ENCODE measurements at places on chromosomes 7 and 10.

GRCh38 chr7:1742555-1743303 lies 72.7 kb downstream of the ELFN1 start:
- DNase-seq: peak; percentile 63

DNA sequence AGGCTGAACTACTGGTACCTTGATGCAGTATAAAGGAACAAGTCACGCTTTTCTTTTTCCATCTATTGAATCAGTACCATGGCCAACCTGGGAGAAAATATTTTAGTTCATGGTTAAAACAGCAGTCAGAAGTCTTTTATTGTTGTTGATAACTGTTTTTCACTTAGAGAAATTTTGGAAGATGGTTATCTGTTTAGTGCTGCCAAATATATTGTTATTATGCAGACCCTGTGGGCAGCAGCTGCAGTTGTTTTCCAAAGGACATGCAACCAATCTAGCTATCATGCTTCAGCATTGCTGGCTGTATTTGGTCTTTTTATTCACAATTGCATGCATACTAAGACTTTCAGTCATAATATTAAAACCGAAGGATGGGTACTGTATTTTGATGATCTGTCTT lies 169.5 kb downstream of the BBS9 start:
- no peak for DNase-seq

DNA sequence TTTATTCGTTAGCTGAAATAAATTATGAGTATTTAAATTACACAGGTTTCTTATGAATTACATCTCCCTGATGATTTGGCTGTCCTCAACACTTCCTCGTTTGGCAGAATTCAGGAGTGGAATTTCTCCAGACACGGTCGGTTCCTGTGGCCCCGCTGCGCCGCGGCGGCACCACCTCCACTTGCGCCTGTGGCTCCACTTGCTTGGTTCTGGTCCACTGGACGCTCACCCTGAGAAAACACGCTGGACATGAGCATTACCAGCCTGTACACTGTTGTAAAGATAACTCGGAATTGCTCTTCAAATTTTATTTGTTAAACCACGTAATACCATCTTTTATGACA lies 85.3 kb downstream of the ZNF33B start:
- DNase-seq: no peak

DNA sequence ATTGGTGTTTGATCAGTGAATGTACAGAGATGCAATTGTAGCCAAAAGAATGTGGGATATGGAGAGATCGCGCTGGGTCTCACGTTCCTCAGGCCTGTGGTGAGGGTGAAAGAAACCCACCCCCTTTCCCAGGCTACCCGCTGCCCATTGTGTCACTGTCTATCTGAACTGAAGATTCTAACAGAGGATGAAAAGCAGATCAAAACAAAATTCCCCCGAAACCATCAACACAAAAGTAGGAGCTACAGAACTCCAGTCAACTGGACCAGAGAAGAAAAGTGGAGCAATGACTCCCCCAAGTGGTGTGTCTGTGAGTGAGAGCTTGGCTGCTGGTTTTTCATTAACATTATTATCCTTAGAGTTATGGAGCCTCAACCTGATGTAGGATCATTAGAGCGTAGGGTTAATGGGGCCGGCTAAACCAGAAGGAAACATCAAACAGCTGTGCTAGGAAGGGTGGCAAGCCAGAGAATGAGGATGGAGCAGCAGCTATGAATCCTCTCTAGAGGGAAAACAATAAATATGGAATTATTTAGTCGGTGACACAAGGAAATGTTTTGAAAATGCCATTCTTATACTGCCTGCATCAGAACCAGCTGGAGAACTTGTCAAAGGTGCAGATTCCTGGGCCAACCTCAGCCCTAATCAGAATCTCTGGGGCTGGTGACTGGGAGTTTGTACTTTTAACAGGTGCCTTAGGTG lies 38.3 kb downstream of the AKR1B1 start:
- DNase-seq: no peak

DNA sequence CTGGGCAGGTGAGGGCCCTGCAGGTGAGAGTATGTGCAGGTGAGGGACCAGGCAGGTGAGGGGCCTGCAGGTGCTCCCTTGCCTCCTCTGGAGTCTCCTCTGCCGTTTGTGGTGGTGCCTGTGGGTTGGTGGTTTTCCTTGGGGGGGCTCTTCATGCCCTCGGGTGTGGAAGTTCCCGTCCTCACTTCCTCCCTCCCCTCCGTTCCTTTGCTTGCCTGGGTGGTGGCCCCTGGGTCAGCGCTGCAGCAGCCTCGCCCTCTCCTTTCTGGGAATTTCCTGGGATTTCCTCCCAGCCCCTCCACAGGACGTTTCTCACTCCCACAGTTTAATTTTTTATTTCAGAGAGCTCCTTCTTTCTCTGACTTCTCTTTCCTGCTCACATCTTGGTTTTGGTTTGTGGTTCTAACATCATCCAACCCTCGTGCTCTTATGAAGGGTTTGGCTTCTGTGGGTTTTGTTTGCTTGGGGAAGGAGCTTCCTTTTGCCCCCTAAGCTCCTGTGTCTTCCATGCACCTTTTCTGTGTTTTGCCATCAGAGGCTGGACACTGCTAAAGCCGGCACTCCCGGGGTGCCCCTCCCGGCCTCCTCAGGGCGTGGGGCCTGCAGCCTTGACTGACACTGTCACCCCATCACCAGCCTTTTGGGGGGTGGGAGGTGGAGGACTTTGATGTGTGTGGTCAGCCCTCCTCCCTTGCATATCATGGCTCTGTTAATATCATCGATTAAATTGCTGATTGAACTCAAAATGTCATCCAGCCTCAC lies 29.2 kb upstream of the ADGRA1 start:
- DNase-seq: no peak

DNA sequence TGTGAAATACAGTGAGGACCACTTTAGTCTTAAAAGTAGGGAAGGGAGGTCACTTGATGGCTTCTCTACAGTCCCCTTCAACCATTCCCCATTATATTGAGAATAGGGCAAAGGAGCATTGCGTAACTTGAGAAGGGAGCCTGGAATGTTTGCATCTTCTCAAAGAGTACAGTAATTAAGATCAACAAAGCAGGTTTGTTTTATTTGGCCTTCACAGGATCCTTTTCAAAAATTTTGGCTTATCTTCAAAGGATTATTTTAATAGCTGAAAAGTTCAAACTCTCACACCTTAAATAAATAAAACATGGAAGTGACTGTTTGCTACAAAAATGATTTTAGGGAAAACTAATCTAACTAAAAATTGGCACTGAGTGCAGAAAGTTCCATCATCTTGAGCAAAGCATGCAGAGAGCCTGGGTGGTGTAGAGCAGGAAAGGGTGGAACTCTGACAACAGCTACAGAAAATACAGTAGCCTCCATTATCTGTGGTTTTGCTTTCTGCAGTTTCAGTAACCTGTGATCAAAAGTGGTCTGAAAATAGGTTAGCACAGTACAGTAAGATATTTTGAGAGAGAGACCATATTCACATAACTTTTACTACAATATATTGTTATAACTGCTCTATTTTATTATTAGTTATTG lies 214.0 kb downstream of the MDFIC start:
- no peak for DNase-seq

DNA sequence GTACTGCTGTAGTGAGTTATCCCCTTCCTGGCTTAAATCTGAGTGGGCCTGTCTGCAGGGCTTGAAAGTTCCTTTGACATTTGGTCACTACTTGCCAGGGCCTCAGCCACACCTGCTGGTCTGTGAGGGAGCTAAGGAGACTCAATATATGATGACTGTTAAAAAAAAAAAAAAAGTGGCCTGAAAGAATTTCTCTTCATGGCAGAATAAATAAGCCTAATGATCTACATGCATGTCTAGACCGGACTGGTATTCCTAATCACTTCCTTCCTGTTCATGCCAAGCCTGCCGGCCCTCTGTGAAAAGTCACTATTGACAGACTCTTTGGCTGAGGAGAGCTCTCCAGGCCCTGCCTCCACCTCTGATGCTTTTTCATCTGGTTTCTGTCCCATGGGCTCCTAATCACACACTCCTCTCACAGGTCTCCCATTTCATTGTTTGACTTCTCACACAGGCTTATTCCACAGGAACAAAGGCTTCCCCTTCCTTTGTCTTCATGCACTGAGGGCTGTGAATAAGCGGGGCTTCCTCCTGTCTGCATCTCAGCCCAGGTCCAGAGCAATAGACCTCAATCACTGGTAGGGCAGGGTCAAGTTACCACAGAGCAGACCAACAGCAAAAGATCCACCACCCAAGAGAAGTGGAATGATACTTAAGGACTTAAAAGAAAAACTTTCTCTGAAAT lies 99.1 kb upstream of the SEC61G start:
- DNase-seq: no peak

DNA sequence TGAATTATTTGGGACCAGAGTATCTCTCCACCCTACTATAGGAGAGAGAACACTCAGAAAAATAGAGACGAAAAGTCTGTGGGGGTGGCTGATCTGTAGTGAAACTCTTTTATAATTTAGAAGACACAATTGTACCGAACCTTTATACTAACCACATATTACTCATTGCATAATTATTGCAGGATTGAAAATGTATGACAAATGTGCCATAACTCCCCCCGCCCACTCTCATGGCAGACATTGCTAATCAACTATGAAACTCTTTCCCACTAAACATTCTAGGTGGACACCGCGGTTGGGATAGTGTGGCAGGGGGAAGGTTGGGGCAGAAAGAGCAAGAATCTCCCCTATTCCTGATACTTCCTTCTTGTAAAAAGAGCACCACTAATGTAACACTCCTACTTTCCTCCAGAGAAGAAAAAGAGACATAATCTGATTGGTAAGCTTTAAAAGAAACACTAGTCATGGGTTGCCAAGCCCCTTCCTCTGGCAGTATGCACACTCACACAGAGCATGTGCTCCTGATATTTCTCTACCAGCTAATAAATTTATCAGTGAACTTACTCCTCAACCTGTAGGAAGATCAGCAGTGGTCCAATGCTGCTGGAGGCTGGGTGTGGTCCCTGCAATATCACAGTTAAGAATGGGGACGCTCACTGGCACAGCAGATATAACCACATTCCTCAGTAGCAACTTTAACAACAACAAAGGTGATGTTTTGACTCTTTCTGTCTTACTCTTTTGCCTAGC lies 18.7 kb upstream of the ARID5B start:
- DNase-seq: peak; percentile 81

DNA sequence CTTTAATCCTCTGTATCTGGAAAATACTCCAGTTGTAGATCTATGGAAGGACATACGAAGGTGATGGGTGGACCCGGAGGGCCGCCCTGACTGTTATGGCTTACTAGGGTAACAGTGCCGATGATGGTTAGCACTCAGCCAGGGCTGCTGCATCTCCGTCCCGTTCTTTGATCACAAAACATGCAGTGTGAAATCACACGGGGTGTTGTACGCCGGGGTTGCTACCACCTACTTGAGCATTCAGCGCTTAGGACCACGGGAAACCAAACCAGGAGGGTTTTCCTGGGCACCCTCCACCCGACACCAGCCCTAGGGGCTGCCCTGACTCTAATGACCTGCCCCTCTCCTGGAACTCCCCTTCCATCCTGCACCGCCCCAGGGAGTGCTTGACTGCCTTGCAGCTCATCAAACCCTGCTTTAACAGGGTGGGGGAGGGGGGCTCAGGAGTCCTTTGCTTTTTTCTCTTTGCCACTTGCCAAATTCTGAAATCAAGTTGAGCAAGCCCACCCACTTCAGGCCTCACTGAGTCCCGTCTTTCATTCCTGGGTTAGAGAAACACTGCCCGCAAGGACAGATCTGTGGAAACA lies 20.4 kb downstream of the ZNF775 start:
- DNase-seq: no peak

- DNase-seq: peak; percentile 85
Observed at GRCh38 chr10:131885391-131886165, 15.2 kb upstream of the PPP2R2D start.

GRCh38 chr10:69498711-69499471 lies 47.6 kb downstream of the TSPAN15 start:
- no peak for DNase-seq

GRCh38 chr7:24138343-24138742 lies 145.6 kb upstream of the NPY start:
- no peak for DNase-seq

DNA sequence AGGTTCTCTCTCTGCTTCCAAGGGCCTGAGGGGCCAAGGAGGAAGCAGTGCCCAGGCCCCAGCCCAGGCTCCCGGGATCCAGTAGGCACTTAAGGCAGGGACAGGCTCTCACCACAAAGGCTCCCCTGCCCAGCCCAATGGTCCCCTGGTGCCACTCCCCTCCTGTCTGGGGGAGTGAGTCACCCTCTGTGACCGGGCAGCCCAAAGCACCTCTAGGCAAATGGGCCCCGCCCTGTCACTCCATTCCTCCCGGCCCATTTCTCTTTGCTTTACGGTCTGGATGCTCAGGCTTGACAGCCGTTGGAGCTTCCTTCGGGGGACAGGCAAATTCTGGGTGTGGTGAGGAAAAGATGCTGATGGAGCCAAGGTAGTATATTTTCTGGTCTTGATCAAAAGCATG lies at the start of gene CALHM3:
CALHM3 (minus strand) TSS at position 106 of the 400 bp plus-strand sequence. CDS start 208 bp downstream, outside the sequence.
- DNase-seq: no peak

- DNase-seq: no peak
Observed at GRCh38 chr10:86102451-86102850, 264.1 kb downstream of the GRID1 start.

DNA sequence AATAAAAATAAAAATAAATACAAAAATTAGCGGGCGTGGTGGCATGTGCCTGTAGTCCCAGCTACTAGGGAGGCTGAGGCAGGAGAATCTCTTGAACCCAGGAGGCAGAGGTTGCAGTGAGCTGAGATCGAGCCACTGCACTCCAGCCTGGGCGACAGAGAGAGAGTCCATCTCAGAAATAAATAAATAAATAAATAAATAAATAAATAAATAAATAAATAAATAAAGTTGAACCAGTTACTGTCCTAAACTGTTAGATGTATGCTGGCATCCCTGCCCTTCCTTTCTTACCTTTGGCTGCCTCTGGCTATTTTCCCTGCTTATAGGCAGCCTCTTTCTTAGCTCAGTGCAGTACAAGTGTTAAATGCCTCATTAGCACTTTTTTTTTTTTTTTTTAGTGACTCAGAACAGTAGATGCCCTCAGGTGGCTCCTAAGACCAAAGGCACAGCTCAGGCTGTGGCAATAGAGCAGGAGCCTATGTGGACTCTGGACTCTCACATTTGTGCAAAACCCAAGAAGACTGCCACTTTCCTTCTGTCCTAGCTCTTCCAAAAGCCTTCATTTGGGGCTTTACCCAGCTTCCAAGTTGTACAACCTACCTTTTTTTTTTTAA lies 30.6 kb upstream of the CABCOCO1 start:
- no peak for DNase-seq

GRCh38 chr10:131031346-131031745 lies 280.2 kb downstream of the TCERG1L start:
- DNase-seq: no peak

DNA sequence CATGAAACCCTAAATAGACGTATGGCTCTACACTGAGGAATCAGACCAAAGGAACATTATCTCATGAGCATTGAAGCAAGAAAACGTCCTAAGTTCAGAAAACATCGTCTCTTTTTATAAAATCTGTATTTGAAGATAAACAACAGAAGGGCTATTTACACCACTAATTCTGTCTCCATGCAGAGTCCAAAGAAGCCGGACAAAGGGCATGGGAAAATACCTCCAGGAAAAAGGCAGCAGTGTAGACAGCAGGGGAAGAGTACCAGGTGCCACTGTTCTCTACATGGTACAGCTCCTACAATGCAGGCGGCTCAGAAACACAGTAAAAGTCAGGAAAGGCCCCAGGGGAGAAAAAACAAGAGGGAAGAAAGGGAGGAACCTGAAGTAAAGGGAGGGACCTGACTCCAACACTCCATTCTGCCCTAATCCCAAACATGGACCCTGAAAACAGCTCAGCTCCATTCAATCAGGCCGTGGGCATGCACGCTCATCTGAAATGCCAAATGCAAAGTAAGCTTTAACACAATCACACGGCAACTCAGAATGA lies 17.5 kb downstream of the FAM171A1 start:
- DNase-seq: no peak
